ENCODE measurements at places on chromosomes 2 and 18.

DNA sequence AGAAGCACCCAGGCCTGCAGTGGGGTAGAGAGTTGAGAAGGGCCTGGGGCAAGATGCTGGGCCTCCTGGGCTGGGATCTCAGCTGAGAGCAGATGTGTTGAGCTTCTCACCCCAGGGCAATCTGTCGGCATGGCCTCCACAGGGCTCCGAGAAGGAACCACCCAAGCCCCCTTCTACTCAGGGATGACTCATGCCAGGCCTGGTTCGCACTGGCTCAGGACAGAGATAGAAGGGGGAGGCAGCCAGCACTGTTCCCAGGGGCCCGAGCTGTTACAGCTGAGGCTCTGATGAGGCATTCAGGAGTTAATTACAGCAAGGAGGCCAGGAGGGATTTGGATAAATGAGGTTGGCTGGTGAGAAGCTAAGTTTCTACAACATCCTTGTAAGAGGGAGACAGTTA, 62.5 kb downstream of the CENPO start:
- DNase-seq: no peak

- DNase-seq: no peak
These were observed 94.5 kb downstream of the GYPC start for GRCh38 chr2:126750506-126750905.

DNA sequence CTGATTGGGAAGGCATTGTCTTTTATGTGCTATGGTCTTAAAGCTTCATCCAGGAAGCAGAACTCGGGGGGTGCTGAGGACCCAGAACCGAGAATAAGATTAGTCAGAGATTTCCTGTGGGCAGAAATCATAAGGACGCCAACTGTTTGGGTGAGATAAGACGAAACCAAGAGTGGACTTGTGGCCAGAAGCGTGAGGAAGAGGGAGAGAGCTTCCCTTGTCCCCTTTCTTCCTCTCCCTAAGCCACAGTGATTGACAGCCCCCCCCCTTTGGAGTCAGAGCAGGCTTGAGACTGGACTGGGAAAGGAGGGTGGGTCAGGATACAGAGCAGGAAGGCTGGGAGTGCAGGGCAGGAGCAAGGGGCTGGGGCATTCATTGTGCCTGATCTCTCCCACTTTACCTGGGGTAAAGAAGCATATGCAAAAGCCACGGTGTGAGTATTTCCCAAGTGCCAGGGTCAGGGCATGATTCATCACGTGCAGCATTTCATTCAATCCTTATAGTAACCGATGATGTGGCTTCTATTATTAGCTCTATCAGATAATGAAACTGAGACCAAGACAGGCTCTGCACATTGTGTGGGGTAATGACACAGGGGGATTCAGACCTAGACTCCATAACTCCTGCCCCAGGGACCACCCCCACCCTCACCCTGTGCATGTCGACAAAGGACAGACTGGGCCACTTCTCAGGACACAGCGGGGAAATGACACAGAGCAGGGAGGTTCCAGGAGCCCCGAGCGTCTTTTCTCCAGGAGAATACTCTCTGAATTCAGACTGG, 3.0 kb upstream of the IL1RN start:
- no peak for DNase-seq

GRCh38 chr2:207768168-207768865, 1.4 kb downstream of the FZD5 start:
- DNase-seq: no peak

GRCh38 chr18:55838319-55838718, 250.3 kb upstream of the TCF4 start:
- DNase-seq: no peak

DNA sequence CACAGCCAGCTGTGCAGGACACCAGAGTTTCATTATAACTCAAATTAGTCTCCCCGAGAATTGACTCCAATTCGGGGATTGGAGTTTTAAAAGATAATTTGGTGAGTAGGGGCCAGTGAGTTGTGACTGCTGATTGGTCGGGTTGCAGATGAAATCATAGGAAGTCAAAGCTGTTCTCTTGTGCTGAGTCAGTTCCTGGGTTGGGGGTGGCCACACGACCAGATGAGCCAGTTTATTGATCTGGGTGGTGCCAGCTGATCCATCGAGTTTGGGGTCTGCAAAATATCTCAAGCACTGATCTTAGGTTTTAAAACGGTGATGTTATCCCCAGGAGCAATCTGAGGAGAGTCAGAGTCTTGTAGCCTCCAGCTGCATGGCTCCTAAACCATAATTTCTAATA, 82.7 kb upstream of the SLC66A3 start:
- DNase-seq: no peak

DNA sequence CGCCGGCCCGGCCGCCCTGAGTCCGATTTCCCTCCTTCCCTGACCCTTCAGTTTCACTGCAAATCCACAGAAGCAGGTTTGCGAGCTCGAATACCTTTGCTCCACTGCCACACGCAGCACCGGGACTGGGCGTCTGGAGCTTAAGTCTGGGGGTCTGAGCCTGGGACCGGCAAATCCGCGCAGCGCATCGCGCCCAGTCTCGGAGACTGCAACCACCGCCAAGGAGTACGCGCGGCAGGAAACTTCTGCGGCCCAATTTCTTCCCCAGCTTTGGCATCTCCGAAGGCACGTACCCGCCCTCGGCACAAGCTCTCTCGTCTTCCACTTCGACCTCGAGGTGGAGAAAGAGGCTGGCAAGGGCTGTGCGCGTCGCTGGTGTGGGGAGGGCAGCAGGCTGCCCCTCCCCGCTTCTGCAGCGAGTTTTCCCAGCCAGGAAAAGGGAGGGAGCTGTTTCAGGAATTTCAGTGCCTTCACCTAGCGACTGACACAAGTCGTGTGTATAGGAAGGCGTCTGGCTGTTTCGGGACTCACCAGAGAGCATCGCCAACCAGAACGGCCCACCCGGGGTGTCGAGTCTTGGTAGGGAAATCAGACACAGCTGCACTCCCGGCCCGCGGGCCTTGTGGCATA, 4.6 kb downstream of the SIX2 start:
- DNase-seq: no peak

- DNase-seq: no peak
These were observed 38.5 kb downstream of the REV1 start for GRCh38 chr2:99451280-99451679.

DNA sequence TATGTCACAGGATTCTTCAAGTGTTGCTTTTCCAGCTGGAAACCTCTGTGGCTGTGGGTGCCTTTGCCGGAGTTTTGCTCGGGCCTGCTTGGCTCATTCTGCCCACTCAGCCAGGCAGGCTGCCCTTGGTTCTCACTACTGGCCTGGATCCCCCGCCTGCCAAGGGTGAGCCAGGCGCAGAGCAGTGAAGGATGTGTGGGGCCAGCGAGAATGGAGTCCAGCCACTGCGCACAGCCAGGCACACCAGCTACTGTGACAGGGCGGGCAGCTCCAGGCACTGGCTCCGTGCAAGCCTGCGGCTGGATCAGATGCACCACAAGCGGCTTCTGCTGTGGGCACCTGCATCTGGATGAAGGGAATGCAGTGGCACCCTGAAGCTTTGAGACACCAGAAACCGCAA, 257.1 kb downstream of the RPRM start:
- DNase-seq: no peak

DNA sequence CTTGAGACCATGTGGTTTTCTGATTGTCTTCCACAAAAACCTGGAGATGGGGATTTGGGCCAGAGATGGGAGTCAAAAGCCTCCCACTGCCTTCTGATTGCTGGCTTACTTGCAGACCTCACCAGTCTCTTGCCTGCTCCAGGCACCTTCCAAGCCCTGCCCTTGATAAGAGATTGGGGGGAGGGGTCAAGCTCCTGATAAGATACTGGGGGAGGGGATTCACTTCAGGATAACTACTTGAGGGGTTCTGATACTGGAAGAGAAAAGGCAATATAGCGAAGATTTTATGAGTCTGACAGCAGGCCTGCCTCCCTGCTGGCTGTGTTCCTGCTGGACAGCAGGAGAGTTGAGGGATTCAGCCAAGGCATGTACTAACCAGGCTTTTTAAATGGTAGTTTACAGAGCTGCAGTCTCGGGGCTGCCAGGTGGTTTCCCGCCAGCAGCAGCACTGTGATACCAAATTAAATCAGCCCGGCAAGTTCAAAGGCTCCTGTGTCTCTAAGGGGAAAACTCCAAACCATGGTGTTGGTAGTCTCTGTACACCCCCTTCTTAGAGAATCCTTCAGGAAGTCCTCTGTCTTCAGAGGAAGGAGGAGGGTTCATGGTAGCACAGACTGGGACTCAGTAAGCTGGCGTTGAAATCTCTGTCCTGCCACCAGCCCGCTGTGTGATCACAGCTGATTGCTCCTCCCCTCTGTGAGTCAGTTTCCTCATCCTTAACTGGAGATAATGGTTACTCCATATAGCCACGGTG, 58.3 kb downstream of the FBXO36 start:
- DNase-seq: no peak

- DNase-seq: no peak
These were observed 233.5 kb upstream of the ATP5MC3 start for GRCh38 chr2:175414882-175415487.

Measured in stimulated activated CD4-positive, alpha-beta T cell treated with anti-CD3 and anti-CD28 coated beads, Interleukin-1b, Interleukin-23, amount 100 ng/mL, for 1 hour (primary cell).